ENCODE measurements at places on chromosomes 7 and 10. TPM values are rescaled to one million over a fixed set of nuclear protein-coding genes. Genes with fewer than 3 reads are reported as not detected.

Gene AGBL3
- 1.7 TPM for total RNA-seq

Gene EEF1AKMT2
- total RNA-seq, result 28.6 TPM

DNA sequence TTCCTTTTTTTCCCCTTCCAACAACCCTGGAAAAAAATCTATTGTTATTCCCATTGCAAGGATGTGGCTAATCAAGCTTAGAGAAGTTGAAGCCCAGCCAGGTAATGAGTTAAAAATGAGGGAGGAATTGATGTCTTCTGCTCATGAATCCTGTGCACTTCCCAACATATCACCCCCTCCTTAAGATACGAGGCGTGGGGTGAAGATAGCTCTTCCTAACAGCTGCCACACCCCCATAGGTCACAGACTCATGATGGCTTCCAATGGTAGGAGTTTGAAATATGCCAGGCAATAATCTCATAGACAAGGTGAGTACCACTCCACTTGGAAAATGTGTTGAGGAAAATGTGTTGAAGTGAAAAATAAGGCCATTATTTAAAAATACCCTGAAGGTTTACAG is 71.3 kb upstream of the HECW1 start:
- no peak for DNase-seq

- peak; percentile 56 for DNase-seq
These were observed 36.0 kb downstream of the GNA12 start for GRCh38 chr7:2807845-2808772.

- DNase-seq, result no peak
These were observed 42.5 kb downstream of the ABLIM1 start for GRCh38 chr10:114615600-114616007.

Gene LRGUK
- 0.59 TPM for total RNA-seq

DNA sequence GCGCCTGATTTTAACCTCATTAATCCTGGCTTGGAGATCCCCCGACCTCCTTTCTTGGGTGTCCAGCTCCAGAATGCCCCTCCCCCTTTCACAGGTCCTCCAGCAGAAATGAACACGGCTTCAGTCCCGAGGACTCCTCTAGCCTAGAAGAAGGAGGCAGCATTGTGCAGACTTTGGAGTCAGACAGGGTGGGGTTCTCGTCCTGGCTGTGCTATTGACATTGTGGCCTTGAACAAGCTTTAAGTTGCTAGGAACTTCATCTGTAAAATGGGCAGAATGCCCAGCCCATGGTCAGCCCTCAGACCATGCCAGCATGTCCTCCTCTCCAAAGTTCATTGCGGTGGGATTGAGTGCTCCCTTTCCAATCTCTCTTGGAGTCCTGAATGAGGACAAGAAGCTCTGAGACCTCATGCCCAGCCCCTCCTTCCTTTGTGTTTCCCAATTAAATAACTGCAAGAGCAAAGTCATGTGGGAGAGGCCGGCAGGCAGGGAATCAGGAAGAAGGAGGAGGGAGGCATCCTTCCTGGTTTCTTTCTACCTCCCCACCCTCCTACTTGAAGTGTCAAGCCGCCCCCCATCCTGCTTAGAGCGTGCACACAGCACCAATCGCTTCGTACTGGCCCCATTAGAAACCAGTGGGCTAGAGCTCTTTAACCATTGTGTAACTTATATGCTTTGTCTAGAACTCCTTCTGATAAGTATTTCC is 86.4 kb downstream of the RBM20 start:
- no peak for DNase-seq

DNA sequence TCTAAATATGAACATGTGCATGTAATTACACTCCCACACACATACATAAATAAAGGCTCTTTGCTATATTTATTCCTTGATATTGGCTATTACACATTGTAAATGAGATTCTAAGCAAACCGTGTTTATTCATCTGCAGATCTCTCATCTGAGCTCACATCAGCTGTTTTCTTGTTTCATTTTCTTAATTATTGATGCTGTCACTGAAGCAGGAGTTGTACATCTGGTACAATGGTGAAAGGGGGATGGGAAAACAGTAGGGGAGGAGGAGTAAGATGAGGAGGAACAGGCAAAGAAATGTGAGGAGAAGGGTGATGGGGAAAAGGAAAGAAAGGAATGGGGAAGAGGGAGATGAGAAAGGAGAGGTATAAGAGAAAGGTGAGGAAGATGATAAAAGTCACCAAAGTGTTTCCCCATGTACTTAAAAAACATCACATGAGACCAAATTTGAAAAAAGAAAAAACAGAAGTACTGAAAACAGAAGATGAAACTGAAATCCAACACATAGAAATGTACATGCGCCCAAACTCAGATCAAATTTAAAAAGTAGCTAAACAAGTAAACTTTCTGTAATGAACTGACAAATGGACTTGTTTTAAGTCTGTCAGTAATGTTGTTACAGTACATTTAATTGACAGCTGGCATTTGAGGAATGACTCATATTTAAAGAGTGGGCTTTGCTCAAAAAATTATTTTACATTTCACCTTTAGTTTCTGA is 472.2 kb downstream of the ARL4A start:
- DNase-seq, result no peak

GRCh38 chr7:34138483-34138882 is 233.1 kb downstream of the BMPER start:
- DNase-seq, result peak; percentile 26

Gene ITIH2
- total RNA-seq, result not detected

Gene MIOS
- total RNA-seq, result 51.4 TPM

GRCh38 chr10:91350651-91351081 is 59.5 kb upstream of the HECTD2 start:
- DNase-seq, result no peak

GRCh38 chr7:122423591-122423990 is 119.0 kb upstream of the FEZF1 start:
- DNase-seq, result no peak

Gene PLXNA4
- total RNA-seq, result 1.0 TPM

Gene FAM25A
- total RNA-seq, result not detected

Gene ANKRD30A
- total RNA-seq, result not detected

DNA sequence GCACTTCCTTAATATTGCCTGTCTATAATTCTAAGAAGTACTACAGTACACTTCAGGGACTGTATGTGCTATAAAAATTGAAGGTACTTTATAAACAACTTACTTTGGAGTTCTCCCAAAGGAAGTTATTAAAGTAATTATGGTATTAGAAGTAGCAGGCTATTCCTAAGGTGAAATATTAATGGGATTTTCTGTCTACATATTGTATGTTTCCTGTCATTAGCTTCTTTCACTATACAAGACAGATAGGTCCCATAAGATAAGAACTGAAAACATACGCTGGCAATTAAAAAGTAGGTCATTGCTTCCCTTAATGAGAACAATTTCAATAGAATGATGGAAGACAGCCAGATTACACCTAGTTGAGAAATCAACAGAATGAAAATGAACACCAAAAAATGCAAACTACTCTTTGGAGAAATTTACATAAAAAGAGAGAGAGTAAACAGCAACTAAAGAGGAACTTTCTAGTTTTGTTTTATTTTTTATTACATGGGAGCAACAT is 147.0 kb downstream of the HBP1 start:
- DNase-seq, result no peak

Gene CHN2
- 3.1 TPM for total RNA-seq

Gene SMKR1
- not detected for total RNA-seq

GRCh38 chr10:134247-135131 is 766 bp upstream of the ZMYND11 start:
- DNase-seq, result peak; percentile 80

Gene CARD11
- total RNA-seq, result 21.4 TPM

- no peak for DNase-seq
These were observed 544.8 kb upstream of the LRRTM3 start for GRCh38 chr10:66381045-66381444.

- DNase-seq, result no peak
These were observed 133.3 kb downstream of the SLC25A13 start for GRCh38 chr7:96188591-96188991.

DNA sequence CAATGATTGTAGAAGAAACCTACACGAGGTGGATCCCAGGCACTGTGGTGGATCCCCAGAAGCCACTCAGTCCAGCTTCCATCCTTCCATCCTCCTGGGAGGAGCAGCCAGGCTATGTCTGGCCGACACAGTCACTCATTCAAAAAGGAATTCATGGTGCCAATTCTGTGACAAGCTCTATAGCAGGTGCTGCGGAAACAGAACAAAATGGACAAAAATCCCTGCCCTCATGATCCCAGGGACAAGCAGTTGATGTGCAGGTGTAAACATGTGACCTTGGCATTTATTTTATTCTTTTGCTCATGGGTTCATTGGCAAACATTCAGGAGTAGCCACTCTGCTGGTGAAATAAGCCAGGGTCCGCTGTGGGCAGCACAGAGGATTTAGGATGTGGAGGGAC is 49.2 kb upstream of the FGFR2 start:
- no peak for DNase-seq

- peak; percentile 63 for DNase-seq
These were observed 21.6 kb downstream of the GPR26 start for GRCh38 chr10:123687758-123688157.

Gene ERV3-1
- total RNA-seq, result 5.5 TPM

GRCh38 chr7:143914938-143915652 is 13.1 kb upstream of the TCAF1 start:
- DNase-seq, result no peak

Gene RNF32
- 1.0 TPM for total RNA-seq

GRCh38 chr7:29764227-29764626 is 42.1 kb upstream of the WIPF3 start:
- DNase-seq, result peak; percentile 55

Gene FAM241B
- 8.4 TPM for total RNA-seq

- DNase-seq, result no peak
These were observed 311.6 kb upstream of the LRRN3 start for GRCh38 chr7:110779339-110779738.

Gene NEBL
- 15.7 TPM for total RNA-seq

- DNase-seq, result no peak
These were observed 29.4 kb upstream of the GPR26 start for GRCh38 chr10:123636598-123637325.

DNA sequence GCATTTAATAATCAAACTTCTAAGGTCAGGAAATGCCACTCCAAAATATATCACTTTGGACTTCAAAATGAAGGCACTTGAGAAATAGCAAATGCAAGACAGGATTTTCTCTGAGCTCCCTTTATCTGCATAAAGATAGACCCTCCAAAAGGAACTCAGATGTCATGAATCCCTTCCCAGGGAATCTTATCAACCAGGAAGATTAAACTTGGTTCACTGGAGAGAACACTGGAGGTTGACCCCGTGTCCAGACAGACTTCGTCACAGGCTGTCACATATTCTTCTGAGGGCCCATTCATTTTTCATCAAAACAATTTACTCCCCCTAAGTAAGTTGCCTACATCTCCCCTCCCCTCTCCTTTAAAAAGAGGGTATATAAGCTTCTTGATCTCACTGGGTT is 21.2 kb downstream of the IFIT3 start:
- no peak for DNase-seq

DNA sequence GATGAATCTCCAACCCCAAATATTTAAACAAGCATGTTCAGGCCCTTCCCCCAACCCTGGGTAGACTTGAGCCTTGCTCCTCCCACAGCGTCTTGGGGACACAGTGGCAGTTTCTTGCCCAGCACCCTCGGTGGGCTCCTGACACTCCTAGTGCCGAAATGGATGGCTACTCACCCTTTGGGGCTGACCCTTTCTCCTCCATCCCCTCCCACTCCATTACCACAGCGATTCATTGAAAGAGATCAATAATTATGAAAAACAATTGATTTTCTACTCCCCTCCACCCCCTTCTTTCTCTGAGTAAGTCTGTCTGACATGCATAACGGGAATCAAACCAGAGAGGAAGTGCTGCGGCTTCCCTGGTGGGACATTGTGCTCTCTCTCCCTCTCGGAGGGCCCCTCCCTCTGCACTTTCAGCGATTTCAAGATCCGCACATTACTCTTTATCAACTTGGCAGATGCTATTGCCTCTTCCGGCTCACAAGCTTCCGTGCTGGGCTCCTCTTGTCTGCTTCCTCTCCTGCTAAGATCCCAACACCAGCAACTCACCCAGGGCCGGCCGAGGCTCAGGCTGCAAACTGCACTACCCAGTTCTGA is 79.0 kb upstream of the PLXNA4 start:
- DNase-seq, result peak; percentile 46

DNA sequence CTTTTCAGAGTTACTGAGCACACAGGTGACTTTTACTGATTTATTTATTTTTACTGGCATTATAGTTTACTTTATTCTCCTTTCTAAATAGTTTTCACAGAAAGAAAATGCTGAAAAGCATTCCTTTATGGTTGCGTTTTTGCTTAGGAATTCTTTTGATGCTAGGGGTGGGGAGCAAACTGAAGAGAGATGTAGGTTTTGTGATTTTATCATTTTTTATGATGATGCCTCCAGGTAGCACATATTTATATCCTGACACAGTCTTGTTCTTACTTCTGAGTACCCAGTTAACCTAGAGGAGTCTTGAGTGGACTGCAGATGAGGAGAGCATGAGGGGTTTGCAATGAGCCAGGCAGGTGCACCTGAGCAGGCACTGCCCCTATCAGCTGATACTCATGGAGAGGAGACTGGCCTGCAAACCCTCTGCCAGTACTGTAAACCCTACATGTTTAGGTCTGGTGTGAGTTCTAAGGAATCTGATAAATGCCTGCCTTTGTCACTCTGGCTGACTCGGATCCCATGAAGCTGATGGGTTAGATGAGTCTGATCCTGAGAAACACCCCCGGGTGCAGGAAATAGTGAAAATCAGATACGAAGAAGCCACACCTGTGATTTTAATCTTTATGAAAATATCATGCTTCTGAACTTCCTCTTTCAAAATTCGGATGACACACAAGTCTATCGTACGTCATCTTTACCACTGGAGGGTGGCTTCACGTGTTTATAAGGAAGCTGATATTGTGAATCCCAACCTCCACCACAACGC is 302.9 kb downstream of the WDR37 start:
- DNase-seq, result no peak

- DNase-seq, result no peak
These were observed 422.7 kb upstream of the LRGUK start for GRCh38 chr7:133704453-133704852.

Gene RPS24
- total RNA-seq, result 1,301 TPM

DNA sequence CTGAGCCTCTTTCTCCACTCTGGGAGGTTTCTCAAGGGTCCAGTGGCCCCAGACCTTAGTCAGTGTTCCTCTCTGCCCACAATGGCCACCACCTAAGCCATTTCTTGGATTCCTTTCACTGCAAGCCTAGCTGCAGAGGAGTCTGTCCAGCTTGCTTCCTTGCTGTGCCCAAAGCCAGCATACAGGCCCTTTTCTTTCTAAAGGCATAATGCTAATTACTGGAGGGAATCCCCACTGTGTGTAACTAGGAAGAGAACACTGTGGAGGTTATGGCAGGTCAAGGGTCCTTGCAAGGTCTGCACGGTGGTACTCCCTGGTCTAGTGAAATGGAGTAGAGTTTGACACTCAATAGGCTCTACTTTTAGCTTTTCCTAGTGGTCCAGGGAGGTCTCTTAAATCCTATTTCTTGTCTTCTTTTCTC is 70.4 kb upstream of the CC2D2B start:
- no peak for DNase-seq

GRCh38 chr10:79195091-79195923 is 126.5 kb downstream of the ZMIZ1 start:
- peak; percentile 95 for DNase-seq

DNA sequence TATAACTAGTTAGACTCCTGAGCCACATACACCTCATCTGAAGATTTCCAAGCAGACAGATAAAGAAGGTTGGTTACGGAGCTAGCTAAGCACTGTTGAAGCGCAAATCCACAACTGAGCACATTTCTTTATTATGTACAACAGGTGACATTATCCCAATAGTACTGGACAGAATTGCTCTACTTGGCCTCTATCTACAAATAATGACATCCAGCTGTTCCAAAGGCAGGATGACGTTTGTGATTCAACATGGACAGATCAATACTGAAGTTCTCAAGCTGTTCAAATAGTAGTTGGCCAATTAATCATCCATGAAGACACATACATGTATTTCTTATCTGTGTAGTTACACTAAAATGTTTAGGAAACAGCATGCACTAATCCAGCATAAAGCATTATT is 101.0 kb downstream of the UBE2H start:
- DNase-seq, result no peak
